ENCODE measurements at places on chromosomes 4 and X.

DNA sequence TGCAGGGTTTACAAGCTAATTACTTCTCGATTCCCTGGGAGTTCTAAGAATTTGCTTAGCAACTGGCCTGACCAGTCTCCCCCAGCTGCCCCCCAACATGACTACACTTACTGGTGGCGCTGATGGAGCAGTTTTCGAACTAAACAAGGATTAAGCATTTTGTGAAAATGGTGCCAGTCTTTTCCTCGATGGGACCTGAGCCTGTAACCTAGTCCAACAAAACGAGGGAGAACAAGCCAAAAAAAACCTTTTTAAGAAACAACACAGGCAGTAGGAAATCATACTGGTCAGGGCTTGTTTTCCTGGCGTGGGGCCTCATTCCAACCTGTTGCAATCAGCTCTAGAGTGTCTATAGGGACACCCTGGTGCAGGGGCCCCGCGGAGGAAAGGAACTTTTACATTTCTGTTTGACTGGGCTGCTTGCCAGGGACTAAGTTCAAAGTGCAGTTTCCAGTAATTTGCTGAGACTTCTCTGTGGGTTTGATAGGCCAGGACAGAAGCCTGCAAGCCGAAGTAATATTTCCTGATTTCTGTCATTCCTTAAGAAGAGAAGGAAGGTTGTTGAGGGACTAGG lies 158.7 kb downstream of the SPRY1 start:
- peak; percentile 71 for DNase-seq

- DNase-seq: no peak
Measured at GRCh38 chrX:17553469-17553868, 178.5 kb downstream of the NHS start.

DNA sequence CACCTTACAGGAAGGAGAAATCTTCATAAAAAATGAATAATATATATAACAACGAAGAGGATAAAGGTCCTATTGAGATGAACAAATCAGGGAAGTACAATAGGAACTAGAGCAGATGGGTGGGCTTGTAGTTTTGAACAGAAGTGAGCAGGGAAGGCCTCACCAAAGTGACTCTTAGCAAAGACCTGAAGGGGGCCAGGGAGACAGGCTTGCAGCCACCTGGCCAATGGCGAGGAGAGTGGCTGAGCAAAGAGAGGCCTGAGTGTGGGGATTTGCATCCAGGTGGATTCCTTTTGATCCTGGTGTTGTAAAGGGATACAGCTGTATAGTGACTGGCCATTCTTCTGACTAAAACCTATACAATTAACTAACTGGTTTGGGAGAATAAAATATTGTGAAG lies 354.1 kb downstream of the CAMK2D start:
- no peak for DNase-seq

GRCh38 chr4:140152751-140153418 lies 1.1 kb downstream of the MAML3 start:
- peak; percentile 88 for DNase-seq

DNA sequence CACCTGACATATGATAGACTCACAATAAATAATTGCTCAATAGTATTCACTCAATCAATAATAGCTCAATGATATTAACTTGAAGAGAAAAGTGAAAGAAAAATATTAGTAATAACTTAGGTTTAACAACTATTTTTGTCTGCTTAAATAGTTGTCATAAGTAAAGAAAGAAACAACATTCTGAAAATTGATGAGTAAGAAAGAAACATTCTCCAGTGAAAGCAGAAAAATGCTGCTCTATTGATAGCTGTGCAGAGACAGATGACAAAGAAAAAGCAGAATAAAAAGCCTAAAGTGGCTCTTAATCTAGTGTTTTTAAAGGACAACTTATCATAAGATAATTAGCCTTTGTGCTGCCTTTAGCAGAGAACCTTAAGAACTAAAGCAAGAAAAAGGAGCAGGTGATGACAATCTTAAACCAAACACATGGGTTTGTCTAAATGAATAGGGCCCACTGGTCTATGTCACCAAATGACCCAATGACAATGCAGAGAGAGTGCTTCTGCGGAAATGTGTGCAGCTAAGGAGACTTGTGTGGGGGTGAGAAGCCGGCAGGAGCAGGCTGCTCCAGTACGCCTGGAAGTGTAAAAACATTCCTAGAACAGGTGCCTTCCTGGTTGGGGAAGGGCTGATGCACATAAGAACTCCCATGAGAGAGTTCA lies 13.2 kb downstream of the HS3ST1 start:
- no peak for DNase-seq

Data from right kidney (tissue), 9 donors.